Activated T-cell treated with anti-CD3 and anti-CD28 coated beads, Interleukin-2, amount 50 U/mL, for 24 hours (primary cell): ENCODE measurements at places on chromosomes 13 and 19.

DNA sequence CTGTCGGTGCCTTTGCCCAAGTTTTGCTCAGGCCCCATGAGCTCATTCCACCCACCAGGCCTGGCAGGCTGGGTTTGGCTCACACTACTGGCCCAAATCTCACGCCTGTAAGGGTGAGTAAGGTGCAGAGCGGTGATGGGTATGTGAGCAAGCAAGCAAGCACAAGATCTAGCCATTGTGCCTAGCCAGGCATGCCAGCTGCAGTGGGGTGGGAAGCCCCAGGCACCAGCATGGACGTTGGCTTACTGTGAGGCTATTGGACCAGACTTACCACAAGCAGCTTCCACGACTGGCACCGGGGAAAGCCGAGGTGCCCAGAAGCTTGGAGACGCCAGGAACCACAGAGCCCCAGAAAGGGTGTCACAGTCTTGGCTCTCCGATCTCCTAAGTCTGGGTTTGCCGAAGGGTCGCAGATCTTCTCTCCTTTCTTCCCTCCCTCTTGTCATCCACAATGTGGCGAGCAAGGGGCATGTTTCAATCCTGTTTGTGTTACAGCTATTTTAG lies 2659.4 kb upstream of the PCDH20 start:
- H3K27ac ChIP-seq: no peak overlapping the region
- H3K4me1 ChIP-seq: no peaks in the 10 kb centered on the region
- no peak overlapping the region for H3K4me3 ChIP-seq
- H3K27me3 ChIP-seq: no peaks in the 10 kb centered on the region

DNA sequence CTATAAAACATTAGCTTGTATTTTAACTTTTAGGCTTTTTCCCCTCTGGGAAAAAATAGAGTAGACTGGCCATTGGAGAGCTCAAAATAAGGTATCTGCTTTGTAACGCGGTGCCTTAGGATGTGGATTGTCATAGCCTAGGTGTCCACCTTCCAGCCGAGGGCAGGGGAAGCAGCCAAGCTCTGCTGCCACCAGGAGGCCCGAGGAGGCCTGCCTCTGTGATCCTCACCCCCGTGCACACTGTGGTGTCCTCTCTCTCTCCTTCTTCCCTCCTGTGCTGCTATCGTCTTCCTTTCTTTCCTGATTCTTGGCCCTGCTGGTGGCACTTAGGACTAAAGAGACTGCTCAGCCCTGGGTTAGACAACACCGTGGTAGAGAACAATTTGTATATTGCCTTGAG lies 11.3 kb downstream of the HNRNPM start:
- peaks cover 98% of the 10 kb centered on the region for H3K36me3 ChIP-seq
- H3K4me1 ChIP-seq: peaks cover 97% of the 10 kb centered on the region
- H3K27ac ChIP-seq: peak overlapping the region; percentile 55
- no peaks in the 10 kb centered on the region for H3K27me3 ChIP-seq
- no peak overlapping the region for H3K4me3 ChIP-seq

- no peak overlapping the region for H3K27ac ChIP-seq
These were observed 11.6 kb upstream of the PLIN3 start for GRCh38 chr19:4879041-4879440.

GRCh38 chr13:22828081-22828480 lies 352.7 kb upstream of the SGCG start:
- H3K36me3 ChIP-seq: no peaks in the 10 kb centered on the region
- H3K4me3 ChIP-seq: no peak overlapping the region
- H3K27ac ChIP-seq: no peak overlapping the region
- no peak for DNase-seq

DNA sequence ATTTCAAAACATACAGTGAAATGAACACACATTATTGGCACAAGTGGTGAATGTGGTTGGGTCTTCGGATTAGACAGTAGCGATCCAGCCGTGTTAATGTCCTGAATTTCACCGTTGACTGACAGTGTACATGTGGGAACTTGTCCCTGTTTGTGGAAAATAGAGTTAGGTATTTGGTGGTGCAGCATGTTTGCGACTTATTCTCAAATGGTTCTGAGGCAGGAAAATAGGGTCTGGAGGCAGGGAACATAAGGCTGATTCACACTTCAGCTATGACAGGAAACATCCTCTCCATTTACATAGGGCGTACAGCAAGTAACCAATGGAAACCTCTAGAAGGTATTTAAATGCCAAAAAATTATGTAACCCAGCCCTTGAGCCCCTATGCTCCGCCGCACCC lies 4.2 kb downstream of the LGALS7B start:
- H3K4me1 ChIP-seq: peaks cover 6% of the 10 kb centered on the region
- DNase-seq: no peak
- H3K27ac ChIP-seq: no peak overlapping the region
- H3K36me3 ChIP-seq: no peaks in the 10 kb centered on the region
- peak overlapping the region; percentile 28 for H3K4me3 ChIP-seq
- H3K27me3 ChIP-seq: no peaks in the 10 kb centered on the region

- H3K36me3 ChIP-seq: no peaks in the 10 kb centered on the region
- H3K27ac ChIP-seq: no peak overlapping the region
- no peak overlapping the region for H3K4me3 ChIP-seq
- no peak for DNase-seq
These were observed 1.9 kb downstream of the SIGLEC5 start for GRCh38 chr19:51628153-51628939.

- no peak for DNase-seq
- no peak overlapping the region for H3K4me3 ChIP-seq
- no peaks in the 10 kb centered on the region for H3K36me3 ChIP-seq
- no peak overlapping the region for H3K27ac ChIP-seq
- no peaks in the 10 kb centered on the region for H3K4me1 ChIP-seq
These were observed 783.3 kb upstream of the ATXN8OS start for GRCh38 chr13:69324090-69324886.

DNA sequence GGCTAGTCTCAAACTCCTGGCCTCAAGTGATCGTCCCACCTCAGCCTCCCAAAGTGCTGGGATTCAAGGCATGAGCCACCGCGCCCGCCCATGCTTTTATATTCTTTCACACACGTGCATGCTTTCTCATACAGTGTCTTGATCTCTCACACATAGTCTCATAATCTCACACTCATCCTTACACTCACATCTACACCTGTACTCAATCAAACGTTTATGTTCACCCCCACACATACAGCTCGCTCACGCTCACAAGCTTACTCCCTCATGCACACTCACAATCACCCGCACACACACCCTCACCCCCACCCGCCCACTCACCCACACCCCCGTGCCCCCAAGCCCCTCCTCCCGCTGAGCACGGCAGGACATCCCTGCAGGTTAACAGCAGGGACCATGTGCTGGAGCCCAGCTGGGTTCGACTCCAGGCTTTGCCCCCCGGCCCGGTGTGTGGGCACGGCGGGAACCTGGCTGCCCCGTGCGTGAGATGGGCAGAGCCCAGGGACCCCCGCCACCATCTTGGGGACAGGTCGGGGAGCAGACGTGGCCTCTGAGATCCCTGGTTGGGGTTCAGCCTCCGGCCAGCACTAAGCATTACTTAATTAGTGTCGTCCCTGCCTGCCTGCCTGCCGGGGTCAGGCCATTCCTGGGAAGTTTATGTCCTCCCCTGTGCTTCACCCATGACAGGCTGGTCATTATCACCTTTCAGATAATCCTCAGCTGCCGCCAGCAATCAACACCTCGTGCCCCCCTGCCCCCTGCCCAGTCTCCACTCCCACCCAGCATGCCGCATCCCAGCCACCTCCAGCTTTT lies 11.4 kb downstream of the SBK2 start:
- no peaks in the 10 kb centered on the region for H3K36me3 ChIP-seq
- no peak overlapping the region for H3K4me3 ChIP-seq

GRCh38 chr19:18013210-18014111 lies 5.5 kb downstream of the ARRDC2 start:
- no peak overlapping the region for H3K4me3 ChIP-seq
- no peak for DNase-seq
- H3K4me1 ChIP-seq: peaks cover 68% of the 10 kb centered on the region
- H3K27me3 ChIP-seq: no peaks in the 10 kb centered on the region
- H3K36me3 ChIP-seq: peaks cover 67% of the 10 kb centered on the region

GRCh38 chr13:99258946-99259345 lies 767 bp upstream of the GPR18 start:
- H3K27me3 ChIP-seq: no peaks in the 10 kb centered on the region
- DNase-seq: no peak
- peaks cover 85% of the 10 kb centered on the region for H3K4me1 ChIP-seq
- H3K36me3 ChIP-seq: peaks cover 66% of the 10 kb centered on the region
- H3K4me3 ChIP-seq: peak overlapping the region; percentile 85

DNA sequence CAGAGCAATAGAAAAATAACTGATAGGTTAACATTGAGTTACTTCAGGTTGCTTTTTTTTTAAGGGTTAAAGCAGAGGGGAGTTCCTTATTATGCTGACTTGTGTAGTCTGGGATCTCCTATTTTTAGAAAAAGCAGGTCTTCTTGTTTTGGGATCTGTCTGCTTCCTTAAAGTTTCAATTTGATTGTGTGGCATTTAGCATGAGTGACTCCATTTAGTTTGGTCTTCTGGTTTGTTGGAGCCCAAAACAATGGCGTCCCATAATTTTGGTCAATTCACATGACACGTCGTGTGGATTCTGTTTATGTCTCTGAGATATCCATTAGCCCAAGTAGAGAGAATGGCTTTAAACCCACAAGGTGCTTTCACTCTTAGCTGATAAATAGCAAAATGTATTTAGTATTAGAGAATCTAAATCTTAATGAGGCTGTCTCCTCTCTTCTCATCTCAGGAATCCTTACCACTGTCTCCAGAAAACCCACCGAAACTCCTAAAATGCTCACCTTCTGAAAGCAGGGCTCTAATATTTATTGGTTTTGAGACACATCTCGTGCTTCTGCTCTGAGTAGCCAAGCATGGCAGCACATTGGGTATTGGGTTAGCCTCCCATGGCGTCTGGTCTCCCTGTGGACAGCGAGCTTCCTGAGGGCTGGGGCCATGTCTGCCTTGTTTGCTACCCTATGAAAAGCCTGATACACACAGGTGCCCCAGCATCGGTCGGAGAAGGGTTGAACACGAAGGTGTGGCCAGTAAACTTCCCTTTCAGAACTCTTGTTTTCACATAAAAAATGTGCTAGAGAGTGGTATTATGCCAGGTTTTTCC lies 67.2 kb upstream of the GPR183 start:
- H3K27me3 ChIP-seq: no peaks in the 10 kb centered on the region
- peak overlapping the region; percentile 72 for H3K27ac ChIP-seq
- peaks cover 84% of the 10 kb centered on the region for H3K36me3 ChIP-seq
- H3K4me3 ChIP-seq: no peak overlapping the region

- H3K36me3 ChIP-seq: no peaks in the 10 kb centered on the region
- H3K27me3 ChIP-seq: peaks cover 2% of the 10 kb centered on the region
- no peak overlapping the region for H3K27ac ChIP-seq
- no peak overlapping the region for H3K4me3 ChIP-seq
These were observed 637.9 kb downstream of the EFNB2 start for GRCh38 chr13:105897575-105897974.

DNA sequence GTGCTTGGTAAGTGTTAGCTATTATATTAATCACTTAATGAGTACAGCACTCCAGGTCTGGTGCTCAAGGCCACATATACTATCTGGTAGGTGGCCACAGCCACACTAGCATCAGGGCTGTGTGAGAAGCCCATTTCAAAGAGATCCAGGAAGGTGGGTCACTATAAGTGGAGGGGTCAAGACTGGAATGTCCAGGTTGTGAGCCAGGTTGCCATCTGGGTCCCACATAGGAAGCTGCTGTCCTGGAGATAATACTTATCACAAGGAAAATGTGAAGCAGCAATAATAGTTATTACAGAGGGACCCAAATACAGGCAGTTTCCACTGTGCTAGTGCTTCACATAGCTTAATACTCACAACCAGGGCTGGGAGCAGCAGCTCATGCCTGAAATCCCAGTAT lies 13.1 kb downstream of the C19orf47 start:
- no peaks in the 10 kb centered on the region for H3K27me3 ChIP-seq
- no peak for DNase-seq

GRCh38 chr13:40243047-40243446 lies 423.4 kb downstream of the FOXO1 start:
- H3K27me3 ChIP-seq: no peaks in the 10 kb centered on the region
- H3K4me1 ChIP-seq: peaks cover 21% of the 10 kb centered on the region
- H3K27ac ChIP-seq: no peak overlapping the region
- no peak overlapping the region for H3K4me3 ChIP-seq

GRCh38 chr19:39238944-39239343 lies 5.9 kb downstream of the IFNL3 start:
- DNase-seq: no peak
- no peaks in the 10 kb centered on the region for H3K36me3 ChIP-seq
- H3K27ac ChIP-seq: peak overlapping the region; percentile 90
- no peaks in the 10 kb centered on the region for H3K27me3 ChIP-seq

GRCh38 chr13:111482806-111483620 lies 162.6 kb downstream of the TEX29 start:
- H3K4me1 ChIP-seq: no peaks in the 10 kb centered on the region
- H3K27ac ChIP-seq: no peak overlapping the region
- H3K27me3 ChIP-seq: no peaks in the 10 kb centered on the region
- H3K4me3 ChIP-seq: no peak overlapping the region
- no peak for DNase-seq
- no peaks in the 10 kb centered on the region for H3K36me3 ChIP-seq

DNA sequence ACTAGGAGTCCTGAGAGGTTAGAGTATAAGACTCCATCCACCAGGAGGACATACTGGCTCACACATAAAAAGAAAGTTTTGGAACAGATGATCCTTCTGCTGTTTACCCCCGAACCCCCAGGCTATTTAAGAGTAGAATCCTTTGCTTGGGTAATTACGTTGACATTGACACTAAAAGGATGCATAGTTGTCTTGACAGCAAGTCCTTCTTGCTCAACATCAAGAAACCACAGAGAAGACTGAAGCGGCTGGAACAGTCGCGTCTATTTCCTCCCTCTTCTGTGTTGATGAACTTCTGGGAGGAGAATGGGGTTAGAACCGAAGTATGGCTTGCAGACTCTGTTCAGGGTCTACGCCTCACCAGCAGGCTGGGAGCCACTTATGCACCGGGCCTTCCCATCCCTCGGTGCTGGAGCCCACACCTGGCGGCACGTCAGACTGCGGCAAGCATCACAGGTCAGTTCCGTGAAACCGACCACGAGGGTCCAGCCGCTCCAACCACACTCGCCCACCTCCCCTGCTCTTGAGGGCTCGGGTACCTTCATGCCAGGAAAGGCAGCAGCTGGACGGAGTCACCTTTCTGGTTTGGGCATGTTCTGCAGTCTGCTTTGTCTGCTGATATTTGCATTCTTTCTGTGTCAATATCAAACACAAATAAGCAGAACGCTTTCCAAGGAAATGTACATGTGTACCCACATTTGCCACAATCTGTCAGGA lies 42.4 kb upstream of the RANBP3 start:
- H3K4me1 ChIP-seq: peaks cover 4% of the 10 kb centered on the region
- no peaks in the 10 kb centered on the region for H3K36me3 ChIP-seq
- H3K27me3 ChIP-seq: no peaks in the 10 kb centered on the region
- H3K4me3 ChIP-seq: no peak overlapping the region
- no peak overlapping the region for H3K27ac ChIP-seq

GRCh38 chr19:54804101-54804500 lies 691 bp downstream of the KIR2DL4 start:
- H3K4me3 ChIP-seq: no peak overlapping the region
- no peak for DNase-seq
- H3K27ac ChIP-seq: no peak overlapping the region
- no peaks in the 10 kb centered on the region for H3K36me3 ChIP-seq

- no peak overlapping the region for H3K27ac ChIP-seq
- H3K27me3 ChIP-seq: no peaks in the 10 kb centered on the region
- no peak for DNase-seq
- no peaks in the 10 kb centered on the region for H3K4me1 ChIP-seq
- no peak overlapping the region for H3K4me3 ChIP-seq
- H3K36me3 ChIP-seq: no peaks in the 10 kb centered on the region
These were observed 329.6 kb downstream of the SLITRK5 start for GRCh38 chr13:88000787-88001186.
